ENCODE measurements at places on chromosomes 1 and 21. TPM values are rescaled to one million over a fixed set of nuclear protein-coding genes. Genes with fewer than 3 reads are reported as not detected.

The BEST4 gene
- total RNA-seq = 0.64 TPM

The IGSF5 gene
- total RNA-seq = 0.93 TPM

The S100A12 gene
- total RNA-seq = 32.5 TPM

The PM20D1 gene
- total RNA-seq = 0.82 TPM

The FMN2 gene
- total RNA-seq = 2.9 TPM

The GRIK3 gene
- 2.2 TPM for total RNA-seq

The ETNK2 gene
- 16.4 TPM for total RNA-seq

The C1orf94 gene
- total RNA-seq = not detected

The APOBEC4 gene
- total RNA-seq = not detected

The ZMYND12 gene
- total RNA-seq = 3.5 TPM

The PRAMEF7 gene
- total RNA-seq = not detected
